ENCODE measurements at places on chromosomes 16 and 17. TPM values are rescaled to one million over a fixed set of nuclear protein-coding genes. Genes with fewer than 3 reads are reported as not detected.

GRCh38 chr16:67860589-67861398 is 12.1 kb upstream of the EDC4 start:
- DNase-seq = peak; percentile 34

INCA1 gene
- not detected for total RNA-seq

NT5C gene
- total RNA-seq = 29.1 TPM

SHMT1 gene
- 17.7 TPM for total RNA-seq

All from MG63 (cell line).